Posterior cingulate gyrus (tissue), 11 donors: ENCODE measurements at places on chromosomes 7 and 10.
A peak's percentile ranks its signal among the peaks of the same experiment; 100 is the strongest.

GRCh38 chr10:6311700-6312330 lies 109.1 kb downstream of the PFKFB3 start:
- DNase-seq: no peak

GRCh38 chr7:66173856-66174255 lies 31.3 kb upstream of the TPST1 start:
- DNase-seq: no peak

DNA sequence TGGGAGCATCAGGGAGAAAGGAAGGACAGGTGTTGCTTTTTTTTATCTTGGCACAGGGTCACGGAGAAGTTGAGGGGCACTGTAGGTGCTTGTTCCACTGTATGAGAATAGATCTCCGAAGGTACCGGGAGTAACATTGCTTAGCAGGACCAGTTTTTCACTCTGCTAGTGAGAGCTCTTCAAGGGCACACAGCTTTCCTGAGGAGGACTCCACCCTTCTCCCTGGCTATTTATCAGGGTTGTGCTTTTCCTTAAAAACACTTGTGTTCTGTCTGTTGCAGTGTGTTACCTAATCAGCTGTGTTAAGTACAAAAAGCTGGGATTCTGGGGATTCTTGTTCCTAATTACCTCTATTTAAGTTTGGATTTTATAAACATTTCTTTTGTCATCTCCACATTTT lies 160.5 kb downstream of the SND1 start:
- no peak for DNase-seq

GRCh38 chr7:40133561-40134427 lies 628 bp downstream of the MPLKIP start:
- no peak for DNase-seq

- DNase-seq: no peak
These were observed 4.5 kb upstream of the DRGX start for GRCh38 chr10:49400365-49400764.

DNA sequence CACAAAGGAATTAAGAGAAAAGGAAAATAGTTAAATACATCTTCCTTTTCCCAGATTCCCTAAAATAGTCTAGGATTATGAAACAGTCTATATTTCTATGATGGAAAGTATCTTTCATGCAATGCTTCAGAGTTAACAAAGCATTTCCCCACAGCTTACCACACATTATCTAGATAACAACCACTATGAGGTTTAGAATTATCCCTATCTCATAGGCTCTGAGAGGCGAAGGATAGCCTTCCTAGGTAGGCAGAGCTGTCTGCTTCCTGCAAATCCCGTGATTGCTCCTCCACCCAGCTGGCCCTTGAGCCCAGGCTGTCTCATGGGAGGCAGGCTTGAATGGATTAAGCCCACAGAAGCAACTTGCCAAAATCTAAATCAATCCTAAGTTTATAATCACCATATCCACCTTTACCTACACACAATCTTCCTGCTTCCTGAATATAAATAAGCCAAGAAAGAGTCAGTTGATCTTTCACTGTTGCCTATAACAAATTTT lies 321.4 kb upstream of the AOAH start:
- DNase-seq: no peak

DNA sequence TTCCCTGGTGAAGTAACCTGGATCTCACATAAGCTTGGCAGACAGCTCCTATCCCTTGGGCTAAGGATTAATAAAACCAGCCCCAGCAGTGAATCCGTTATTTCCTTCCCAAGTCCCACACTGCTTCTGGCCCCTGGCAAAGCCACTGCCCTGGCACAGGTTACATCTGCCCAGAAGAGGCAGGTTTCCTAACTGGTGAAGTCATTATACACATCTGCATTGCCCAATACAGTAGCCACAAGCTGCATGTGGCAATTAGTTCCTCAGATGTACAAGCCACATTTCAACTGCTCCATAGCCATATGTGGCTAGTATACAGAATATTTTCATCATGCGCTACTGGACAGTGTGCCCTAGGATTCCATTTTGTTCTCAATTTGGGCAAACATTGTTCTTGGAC lies 273.0 kb downstream of the GRM8 start:
- DNase-seq: no peak

DNA sequence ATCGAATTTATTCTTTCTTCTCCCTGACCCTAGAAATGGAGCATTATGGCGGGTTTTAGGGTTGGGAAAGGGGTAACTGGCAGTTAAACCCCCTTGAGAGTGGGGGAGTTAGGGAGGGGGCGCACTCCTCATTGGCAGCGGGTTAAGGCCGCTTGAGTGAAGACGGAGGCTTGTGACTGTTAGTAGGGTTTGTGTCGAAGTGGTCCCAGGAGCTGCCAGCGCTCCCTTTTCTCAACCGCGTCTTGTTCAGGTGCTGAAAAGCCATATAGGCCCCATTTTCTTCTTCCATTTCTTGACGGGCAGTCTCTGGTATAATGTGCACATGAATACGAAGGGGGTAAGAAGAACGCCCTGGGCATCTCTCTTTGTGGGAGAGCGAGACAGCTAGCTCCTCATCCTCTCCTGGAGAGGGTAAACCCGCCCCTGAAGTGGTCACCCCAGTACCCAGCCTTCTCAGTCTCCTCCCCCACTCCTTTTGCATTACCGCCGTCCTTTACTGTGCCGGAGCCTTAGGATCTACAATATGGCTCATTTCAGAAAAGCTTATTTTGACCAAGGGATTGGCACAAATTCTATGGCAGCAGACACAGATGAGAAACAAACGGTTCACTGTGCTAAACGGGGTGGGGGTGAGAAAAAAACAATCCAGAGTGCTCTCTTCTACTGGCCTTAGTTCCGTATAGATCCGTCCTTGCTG lies 836 bp downstream of the KMT2E start:
- DNase-seq: peak; percentile 48

GRCh38 chr10:63267414-63268148 lies 134.5 kb downstream of the NRBF2 start:
- DNase-seq: no peak

- no peak for DNase-seq
These were observed 413.5 kb upstream of the SEMA3D start for GRCh38 chr7:85600395-85600794.

DNA sequence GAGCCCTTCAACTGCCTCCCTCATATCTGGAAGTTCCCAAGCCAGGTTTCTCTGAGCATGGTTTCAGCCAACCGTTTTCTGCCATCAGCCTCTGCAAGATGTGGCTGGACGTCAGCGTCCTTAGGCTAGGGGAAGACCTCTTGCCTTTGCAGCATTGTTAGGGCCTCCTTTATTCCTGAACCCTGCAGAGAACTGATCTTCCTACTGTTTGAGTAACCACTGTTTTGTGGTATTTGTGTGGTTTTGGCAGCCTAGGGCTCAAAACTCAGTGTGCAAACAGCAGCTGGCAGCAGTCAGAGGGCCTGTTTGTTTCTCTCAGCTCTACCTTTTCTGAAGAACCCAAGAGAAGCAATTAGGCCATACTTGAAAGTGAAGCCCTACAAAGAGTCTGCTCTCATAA lies 83.4 kb upstream of the SEMA3E start:
- DNase-seq: no peak

- DNase-seq: no peak
These were observed 84.5 kb downstream of the AOAH start for GRCh38 chr7:36639826-36640225.

DNA sequence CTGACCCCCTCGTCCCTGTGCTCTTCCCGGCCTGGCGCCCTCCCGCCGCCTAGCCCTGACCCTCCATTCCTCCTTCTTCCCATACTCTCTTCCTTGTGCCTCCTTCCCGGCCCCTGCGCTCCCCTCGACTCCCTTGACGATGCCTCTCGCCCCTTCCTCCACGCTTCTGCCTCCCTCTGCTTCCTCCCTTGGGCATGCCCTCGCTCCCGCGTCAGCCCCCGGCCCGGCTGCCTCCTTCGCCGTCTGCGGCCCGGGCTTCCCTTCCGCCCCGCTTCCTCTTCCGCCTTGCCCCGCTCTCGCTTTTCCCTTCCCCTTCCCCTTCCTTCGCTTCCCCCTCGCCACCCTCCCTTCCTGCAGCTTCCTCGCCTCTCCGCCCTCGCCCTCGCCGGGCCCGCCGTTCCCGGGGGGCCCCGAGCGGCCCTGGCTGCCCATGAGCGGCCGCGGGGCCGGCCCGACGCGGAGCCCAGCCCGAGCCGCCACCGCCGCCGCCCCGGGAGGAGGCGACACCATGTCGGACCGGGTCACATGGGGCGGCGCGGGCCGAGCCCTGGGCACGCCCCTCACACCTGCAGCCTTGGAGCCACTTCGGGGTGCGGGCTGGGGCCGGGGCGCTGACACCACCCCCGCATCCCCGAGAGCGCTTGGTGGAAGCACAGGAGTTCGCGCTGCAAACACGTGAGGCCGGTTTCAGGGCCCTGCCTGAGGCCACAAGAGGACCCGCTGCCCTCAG lies at the start of gene FBXW4:
Gene FBXW4 (minus strand): TSS at position 497 of the 730 bp plus-strand sequence. CDS start 65 bp downstream, at position 432.
- peak; percentile 39 for DNase-seq

DNA sequence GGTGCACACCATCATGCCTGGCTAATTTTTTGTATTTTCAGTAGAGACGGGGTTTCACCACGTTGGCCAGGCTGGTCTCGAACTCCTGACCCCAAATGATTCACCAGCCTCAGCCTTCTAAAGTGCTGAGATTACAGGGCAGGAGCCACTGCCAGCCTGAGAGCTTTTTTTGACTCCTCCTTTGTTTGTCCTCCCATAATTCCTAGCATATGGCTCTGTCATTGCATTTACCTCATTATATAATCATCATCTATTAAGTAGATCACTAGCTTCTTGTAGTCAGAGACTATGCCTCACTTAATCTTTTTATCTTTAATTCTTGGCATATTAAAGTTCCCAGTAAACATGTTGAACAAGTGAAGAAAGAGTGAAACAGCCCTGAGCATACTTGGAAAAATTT lies 82.1 kb downstream of the CPEB3 start:
- DNase-seq: no peak
